Lower lobe of right lung (tissue), 2 donors: ENCODE measurements at places on chromosomes 2 and 18. TPM values are rescaled to one million over a fixed set of nuclear protein-coding genes. Genes with fewer than 3 reads are reported as not detected.

The SH3BP4 gene
- 36.8 TPM for total RNA-seq

The NOSTRIN gene
- total RNA-seq, result 45.2 TPM

The AQP4 gene
- total RNA-seq, result 301 TPM

The ACKR3 gene
- 12.6 TPM for total RNA-seq

The XDH gene
- total RNA-seq, result 0.27 TPM

The BABAM2 gene
- total RNA-seq, result 39.5 TPM

The DPP4 gene
- total RNA-seq, result 24.5 TPM

The DYSF gene
- total RNA-seq, result 41.2 TPM

The AQP12B gene
- total RNA-seq, result not detected

The C18orf32 gene
- 60.6 TPM for total RNA-seq

The LANCL1 gene
- total RNA-seq, result 32.6 TPM

DNA sequence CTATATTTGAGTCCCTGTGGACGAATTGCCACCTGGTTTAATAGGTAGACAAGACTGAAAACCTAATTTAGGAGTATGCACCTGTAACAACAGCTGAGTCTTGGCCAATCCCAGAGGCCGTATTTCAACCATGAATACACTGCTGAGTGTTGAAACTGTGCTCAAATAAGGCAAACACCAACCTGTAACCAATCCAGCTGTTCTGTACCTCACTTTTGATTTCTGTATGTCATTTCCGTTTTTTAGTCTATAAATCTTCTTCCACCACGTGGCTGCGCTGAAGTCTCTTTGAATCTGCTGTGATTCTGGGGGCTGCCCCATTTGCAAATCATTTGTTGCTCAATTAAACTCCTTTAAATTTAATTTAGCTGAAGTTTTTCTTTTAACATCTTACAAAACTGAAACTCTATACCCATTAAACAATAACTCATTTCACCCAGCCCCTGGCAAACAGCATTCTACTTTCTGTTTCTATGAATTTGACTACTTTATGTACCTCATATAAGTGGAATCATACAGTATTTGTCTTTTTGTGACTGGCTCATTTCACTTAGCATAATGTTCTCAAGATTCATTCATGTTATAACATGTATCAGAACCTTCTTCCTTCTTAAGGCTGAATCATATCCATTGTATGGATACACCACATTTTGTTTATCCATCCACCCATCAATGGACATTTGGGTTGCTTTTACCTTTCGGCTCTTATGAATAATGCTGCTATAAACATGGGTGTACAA, 7.5 kb upstream of the YPEL5 start:
- H3K4me3 ChIP-seq, result no peak overlapping the region
- no peak overlapping the region for H3K27ac ChIP-seq
- H3K36me3 ChIP-seq, result no peaks in the 10 kb centered on the region
- DNase-seq, result no peak
- no peaks in the 10 kb centered on the region for H3K4me1 ChIP-seq

DNA sequence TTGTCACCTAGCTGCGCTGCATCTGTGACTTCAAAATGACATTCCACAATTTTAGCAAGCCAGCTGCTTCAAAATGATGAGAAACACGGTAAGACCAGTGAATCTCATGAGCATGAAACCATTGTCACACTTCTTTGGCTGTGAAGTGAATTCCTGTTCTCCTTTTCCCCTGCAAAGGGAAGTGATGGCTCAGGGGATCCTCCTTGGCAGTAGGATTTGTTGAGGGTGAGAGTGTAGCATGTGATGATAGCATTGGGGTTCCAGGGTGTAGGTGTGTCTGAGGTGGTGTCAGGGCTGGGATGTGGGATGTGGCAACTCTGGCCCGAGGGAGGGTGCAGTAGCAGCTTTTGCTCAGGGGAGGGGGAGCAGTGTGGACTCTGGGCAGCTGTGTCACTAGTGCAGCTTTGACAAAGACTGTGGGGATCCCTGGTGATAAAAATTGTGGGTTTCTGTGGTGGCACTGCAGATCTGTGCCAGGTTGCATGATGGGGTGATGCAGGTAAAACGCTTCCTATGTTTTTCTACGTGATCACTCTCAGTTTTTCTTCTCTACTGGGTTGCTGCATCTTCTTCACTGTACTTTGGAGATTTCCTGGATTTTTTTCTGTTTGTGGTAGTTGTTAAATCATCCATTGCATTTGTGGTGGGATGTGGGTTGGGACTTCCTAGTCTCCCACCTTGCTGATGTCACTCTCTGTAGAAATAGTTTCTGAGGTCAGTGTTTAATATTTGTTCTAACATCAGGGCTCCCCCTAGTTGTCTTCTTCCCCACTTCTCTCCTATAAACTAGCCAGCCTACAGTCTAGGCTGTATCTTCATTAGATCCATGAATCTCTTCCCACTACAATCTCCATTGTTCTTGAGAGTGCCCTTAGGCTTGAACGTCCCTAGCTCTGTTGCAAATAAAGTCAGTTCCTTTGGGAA, 107.0 kb downstream of the ACTR3 start:
- no peaks in the 10 kb centered on the region for H3K27me3 ChIP-seq
- H3K36me3 ChIP-seq, result no peaks in the 10 kb centered on the region
- H3K27ac ChIP-seq, result no peak overlapping the region
- H3K4me1 ChIP-seq, result no peaks in the 10 kb centered on the region
- DNase-seq, result no peak

- H3K27ac ChIP-seq, result no peak overlapping the region
- no peak for DNase-seq
- no peaks in the 10 kb centered on the region for H3K27me3 ChIP-seq
- no peaks in the 10 kb centered on the region for H3K36me3 ChIP-seq
Measured at GRCh38 chr2:132901661-132902060, 231.7 kb upstream of the LYPD1 start.

DNA sequence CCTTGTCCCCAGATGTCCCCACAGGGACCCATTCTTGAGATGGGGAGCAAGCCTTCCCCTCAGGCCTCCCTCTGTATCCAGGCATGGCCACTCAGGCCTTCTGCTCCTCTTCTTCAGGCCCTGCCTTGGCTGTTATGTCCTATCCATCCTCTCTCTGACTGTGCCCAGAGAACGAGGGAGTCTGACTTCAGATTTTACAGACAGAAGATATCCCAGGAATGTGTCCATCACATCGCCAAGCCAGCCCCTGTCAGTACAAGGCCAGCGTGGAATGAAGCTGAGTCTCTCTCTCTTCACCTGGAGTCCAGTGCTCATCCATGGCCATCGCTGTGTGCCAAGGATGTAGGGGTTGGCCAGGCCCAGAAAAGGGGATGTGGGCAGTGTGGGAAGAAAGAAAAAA, 57.6 kb downstream of the SDC1 start:
- H3K27me3 ChIP-seq, result no peaks in the 10 kb centered on the region
- no peaks in the 10 kb centered on the region for H3K36me3 ChIP-seq
- H3K4me1 ChIP-seq, result peaks cover 7% of the 10 kb centered on the region
- no peak for DNase-seq
- no peak overlapping the region for H3K4me3 ChIP-seq

- no peaks in the 10 kb centered on the region for H3K27me3 ChIP-seq
- no peaks in the 10 kb centered on the region for H3K36me3 ChIP-seq
- no peak overlapping the region for H3K4me3 ChIP-seq
- H3K4me1 ChIP-seq, result no peaks in the 10 kb centered on the region
Measured at GRCh38 chr18:36630917-36631316, 197.9 kb downstream of the TPGS2 start.

DNA sequence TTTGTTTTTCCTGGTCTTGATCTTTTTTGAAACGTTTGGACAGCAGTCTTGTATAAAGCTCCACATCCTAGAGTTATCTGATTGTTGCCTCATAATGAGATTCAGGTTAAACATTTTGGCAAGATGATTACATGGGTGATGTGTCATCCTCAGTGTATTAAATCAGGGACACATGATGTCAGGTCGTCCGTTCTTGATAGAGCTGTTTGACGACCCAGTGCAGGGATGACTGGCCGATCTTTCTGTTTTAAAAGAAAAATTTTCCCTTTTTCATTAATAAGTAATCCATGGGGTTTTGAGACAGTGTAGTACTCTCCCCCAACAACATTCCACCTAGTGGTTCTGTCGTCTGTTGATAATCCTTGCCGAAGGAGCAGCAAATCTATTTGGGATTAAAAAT, 44.5 kb upstream of the SERPINB2 start:
- no peak for DNase-seq
- no peak overlapping the region for H3K27ac ChIP-seq
- peaks cover 7% of the 10 kb centered on the region for H3K27me3 ChIP-seq

GRCh38 chr2:195836002-195836401, 179.0 kb downstream of the SLC39A10 start:
- H3K4me1 ChIP-seq, result no peaks in the 10 kb centered on the region
- no peak overlapping the region for H3K4me3 ChIP-seq
- no peak for DNase-seq
- H3K27ac ChIP-seq, result no peak overlapping the region

- H3K27me3 ChIP-seq, result no peaks in the 10 kb centered on the region
- H3K27ac ChIP-seq, result no peak overlapping the region
- peak; percentile 66 for DNase-seq
- H3K36me3 ChIP-seq, result no peaks in the 10 kb centered on the region
- H3K4me3 ChIP-seq, result no peak overlapping the region
- H3K4me1 ChIP-seq, result no peaks in the 10 kb centered on the region
Measured at GRCh38 chr2:168336786-168337388, 89.5 kb upstream of the STK39 start.

DNA sequence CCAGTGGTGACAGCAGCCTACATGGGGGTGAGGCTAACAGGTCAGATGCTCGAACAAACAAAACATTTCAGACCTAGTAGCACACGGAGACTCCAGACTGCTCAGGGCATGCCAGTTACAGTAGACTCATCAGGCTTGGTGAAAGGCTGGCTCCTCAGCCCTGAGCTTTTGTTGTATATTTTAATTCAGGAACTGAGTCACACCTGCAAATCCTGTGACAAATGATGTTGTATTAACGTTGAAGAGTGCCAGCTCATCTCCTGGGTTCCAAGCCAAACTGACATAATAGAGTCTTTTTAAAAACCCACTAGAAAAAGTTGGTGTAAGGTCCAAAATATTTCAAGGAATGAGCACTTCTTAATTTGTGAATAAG, 65.3 kb downstream of the C1D start:
- no peak overlapping the region for H3K27ac ChIP-seq
- DNase-seq, result no peak
- no peaks in the 10 kb centered on the region for H3K27me3 ChIP-seq
- H3K36me3 ChIP-seq, result no peaks in the 10 kb centered on the region
- no peak overlapping the region for H3K4me3 ChIP-seq

DNA sequence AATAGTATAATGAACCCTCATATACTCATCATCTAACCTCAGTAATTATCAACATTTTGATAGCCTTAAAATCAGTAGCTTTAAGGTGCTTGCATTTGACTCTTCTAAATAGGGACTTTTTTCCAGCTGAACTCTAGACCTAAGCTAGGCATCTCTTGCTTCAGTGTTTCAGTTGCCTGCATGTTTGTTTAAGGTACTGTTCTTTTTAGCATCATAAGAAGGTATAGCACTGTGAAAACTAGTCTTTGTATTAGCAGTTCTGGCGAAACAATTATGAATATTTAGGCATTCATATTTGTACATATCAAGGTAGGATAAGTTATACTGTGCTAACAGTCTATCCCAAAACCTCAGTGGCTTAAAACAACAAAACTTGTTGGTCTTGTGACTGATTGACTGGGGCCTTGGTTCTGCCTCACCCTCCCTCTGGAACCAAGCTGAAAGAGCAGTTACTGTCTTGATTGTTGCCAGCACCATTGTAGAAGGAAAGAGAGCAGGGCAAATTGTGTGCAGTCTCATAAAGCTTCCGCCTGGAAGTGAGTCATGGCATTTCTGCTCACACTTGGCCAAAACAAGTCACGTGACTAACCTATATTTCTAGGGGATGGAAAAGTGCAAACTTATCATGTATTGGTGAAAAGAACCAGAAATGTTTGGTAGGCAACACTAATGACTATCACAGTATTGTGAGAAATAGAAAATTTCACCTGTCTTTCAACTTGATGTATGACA, 24.3 kb downstream of the GALNT1 start:
- H3K27ac ChIP-seq, result no peak overlapping the region
- peaks cover 6% of the 10 kb centered on the region for H3K4me1 ChIP-seq
- no peaks in the 10 kb centered on the region for H3K36me3 ChIP-seq
- H3K4me3 ChIP-seq, result no peak overlapping the region

DNA sequence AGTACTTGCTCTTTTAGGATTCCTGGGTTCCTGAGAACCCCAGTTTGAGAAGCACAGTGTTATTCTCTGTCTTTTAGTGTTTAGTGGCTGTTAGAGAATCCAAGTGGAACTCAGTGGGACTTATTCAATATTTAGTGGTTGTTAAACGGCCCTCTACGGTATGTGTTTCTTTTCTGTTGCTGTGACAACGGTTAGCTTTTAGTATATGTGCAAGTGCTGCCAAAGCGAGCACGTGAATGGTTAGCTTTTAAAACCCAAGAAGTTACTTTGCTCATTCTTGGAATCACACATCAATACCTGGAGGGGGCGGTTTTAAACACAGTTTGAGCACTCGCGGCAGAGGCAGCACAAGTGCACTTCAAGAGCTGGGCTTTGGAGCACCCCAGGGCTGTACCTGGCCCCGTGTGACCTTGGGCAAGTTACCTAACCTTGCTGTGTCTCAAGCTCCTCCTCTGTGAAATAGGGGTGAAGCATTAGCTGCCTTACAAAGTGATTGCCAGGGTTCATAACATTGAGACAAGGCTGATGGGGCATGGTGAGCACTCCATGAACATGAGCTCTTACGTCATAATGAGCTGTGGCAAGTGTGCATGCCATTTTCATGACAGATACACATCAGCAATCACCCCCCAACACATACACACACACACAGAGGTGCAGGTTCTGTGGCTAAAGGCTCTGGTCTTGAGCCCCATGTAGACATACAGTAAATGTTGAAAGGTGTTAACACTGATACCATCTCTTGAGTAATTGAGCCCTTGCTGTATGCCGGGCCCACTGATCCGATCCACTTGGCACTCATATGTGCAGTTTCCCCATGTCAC, 234.1 kb downstream of the ALPK2 start:
- H3K27me3 ChIP-seq, result no peaks in the 10 kb centered on the region
- no peak for DNase-seq
- no peaks in the 10 kb centered on the region for H3K4me1 ChIP-seq
- H3K4me3 ChIP-seq, result no peak overlapping the region
- no peak overlapping the region for H3K27ac ChIP-seq
- peaks cover 64% of the 10 kb centered on the region for H3K36me3 ChIP-seq

- peaks cover 3% of the 10 kb centered on the region for H3K36me3 ChIP-seq
- no peaks in the 10 kb centered on the region for H3K27me3 ChIP-seq
- DNase-seq, result no peak
- no peak overlapping the region for H3K27ac ChIP-seq
- no peak overlapping the region for H3K4me3 ChIP-seq
Measured at GRCh38 chr2:54047091-54047490, 68.3 kb upstream of the ACYP2 start.

- DNase-seq, result no peak
- no peaks in the 10 kb centered on the region for H3K4me1 ChIP-seq
Measured at GRCh38 chr18:68262690-68263294, 452.1 kb downstream of the TMX3 start.

DNA sequence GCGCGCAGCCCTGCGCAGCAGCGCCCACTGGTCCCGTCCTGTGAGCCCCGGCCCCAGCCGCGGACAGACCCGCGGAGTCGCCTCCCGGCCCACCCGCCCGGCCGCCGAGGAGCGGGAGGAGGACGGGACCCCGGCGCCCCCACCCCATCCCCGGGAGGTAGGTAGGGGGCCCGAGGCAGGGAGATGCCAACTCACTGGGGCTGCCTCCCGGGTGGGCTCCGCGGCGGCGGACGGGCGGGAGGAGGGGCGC, 160 bp downstream of the SPTBN1 start:
- H3K27me3 ChIP-seq, result no peaks in the 10 kb centered on the region
- no peak for DNase-seq
- peak overlapping the region; percentile 90 for H3K27ac ChIP-seq
- H3K4me3 ChIP-seq, result peak overlapping the region; percentile 69
